ENCODE measurements at places on chromosomes 11 and 22.

GRCh38 chr11:46889689-46890475 lies 28.5 kb downstream of the LRP4 start:
- DNase-seq = peak; percentile 73

DNA sequence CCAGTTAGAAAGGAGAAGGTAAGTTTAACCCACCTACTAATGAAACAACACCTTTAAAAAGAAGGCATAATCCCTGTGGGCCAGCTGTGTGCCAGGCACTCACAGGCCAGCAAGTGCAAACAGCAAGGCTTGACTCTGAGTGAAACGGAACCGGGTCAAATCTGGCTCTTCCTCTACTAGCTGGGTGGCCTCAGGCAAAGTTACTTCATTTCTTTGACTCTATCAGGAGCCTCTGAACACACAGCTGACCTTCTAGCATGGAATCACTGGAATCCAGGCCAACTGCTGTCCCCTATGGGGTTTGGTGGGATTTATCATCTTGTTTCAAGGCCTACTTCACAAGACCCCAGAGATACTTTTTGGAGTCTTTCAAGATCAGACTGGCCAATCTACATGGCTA lies 3.3 kb downstream of the RAB38 start:
- DNase-seq = no peak

GRCh38 chr11:109133159-109133558 lies 288.8 kb upstream of the C11orf87 start:
- no peak for DNase-seq

- no peak for DNase-seq
Measured at GRCh38 chr11:93295921-93296575, 34.5 kb upstream of the DEUP1 start.

Measured in iPS DF 6.9 (cell line).